ENCODE measurements at places on chromosomes 11 and 22.

GRCh38 chr11:50412832-50413231 lies 380.2 kb downstream of the OR4C45 start:
- no peak for DNase-seq

GRCh38 chr11:104106136-104106754 lies 57.7 kb downstream of the PDGFD start:
- no peak for DNase-seq

GRCh38 chr22:37001826-37002225 lies 17.4 kb downstream of the TST start:
- no peak for DNase-seq

- no peak for DNase-seq
These were observed 15.0 kb upstream of the CYB5R2 start for GRCh38 chr11:7688238-7688826.

GRCh38 chr11:6943131-6943530 lies 16.9 kb downstream of the ZNF215 start:
- no peak for DNase-seq

Data from CD4-positive, alpha-beta T cell treated with Interleukin-15 for 4 hours (primary cell).